Activated naive CD8-positive, alpha-beta T cell treated with anti-CD3 and anti-CD28 coated beads for 36 hours (primary cell): ENCODE measurements at places on chromosomes 2 and 18. TPM values are rescaled to one million over a fixed set of nuclear protein-coding genes. Genes with fewer than 3 reads are reported as not detected.

DNA sequence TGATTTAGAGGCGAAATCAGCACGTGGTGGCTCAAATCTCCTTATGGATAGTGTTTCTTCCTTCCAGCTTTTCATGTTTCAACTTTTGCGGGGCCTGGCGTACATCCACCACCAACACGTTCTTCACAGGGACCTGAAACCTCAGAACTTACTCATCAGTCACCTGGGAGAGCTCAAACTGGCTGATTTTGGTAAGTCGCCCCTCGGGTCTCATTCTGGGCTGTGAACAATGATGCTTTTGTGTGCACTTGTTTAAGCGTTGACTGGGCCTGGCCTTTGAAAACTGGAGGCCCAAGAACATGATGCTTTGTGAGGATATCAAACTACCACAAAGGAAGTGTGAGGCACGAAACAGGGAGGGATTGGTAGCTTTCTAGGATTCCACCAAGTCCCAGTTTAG lies 27.4 kb downstream of the CDK15 start:
- DNase-seq = no peak

Gene UGP2
- total RNA-seq = 71.5 TPM

DNA sequence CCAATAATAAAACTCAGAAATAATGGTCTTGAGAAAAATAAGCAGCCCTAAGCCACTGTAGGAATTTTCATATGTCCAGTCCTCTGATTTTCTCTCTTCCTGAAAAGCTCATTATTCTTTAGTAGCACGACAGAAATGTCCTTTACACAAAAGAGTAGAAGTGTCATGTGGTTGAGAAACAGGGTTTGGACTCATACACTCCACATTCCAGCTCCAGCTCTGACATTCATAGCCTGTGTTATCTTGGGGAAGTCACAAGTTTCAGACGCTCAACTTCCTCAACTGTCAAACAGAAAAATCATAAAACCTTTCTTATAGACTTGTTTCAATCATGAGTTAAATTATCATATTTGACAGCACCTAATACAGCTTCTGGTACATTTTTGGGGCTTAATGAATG lies 511.5 kb downstream of the TNS1 start:
- no peak for DNase-seq

Gene LONRF2
- total RNA-seq = not detected

- no peak for DNase-seq
Measured at GRCh38 chr2:207394812-207395534, 134.8 kb upstream of the CREB1 start.

Gene LYG1
- 0.37 TPM for total RNA-seq

Gene NR4A2
- total RNA-seq = 49.9 TPM

- no peak for DNase-seq
Measured at GRCh38 chr2:226869371-226869770, 33.5 kb downstream of the RHBDD1 start.

DNA sequence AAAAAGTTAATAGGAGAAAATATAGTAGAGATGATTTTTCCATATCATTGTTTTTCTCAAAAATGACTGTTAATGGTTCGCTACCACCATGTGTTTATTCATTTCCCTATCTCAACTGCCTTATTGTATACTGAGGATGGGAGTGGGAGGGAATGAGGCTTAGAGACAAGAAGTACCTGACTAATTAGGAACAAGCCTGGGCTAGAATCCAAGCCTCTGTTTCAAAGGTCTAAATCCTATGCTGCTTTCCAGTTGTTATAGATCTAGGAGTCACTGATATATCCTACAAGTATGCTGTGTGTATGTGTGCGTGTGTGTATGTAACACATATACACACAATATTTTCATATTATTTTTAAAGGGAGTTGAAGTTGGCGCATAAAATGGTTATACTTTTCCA lies 465.9 kb downstream of the EPHA4 start:
- no peak for DNase-seq

- no peak for DNase-seq
Measured at GRCh38 chr2:149155196-149155969, 116.9 kb downstream of the LYPD6B start.

Gene TLX2
- total RNA-seq = not detected

GRCh38 chr2:156427074-156427473 lies 9.1 kb upstream of the GPD2 start:
- DNase-seq = no peak

Gene HAUS1
- total RNA-seq = 66.3 TPM

- no peak for DNase-seq
Measured at GRCh38 chr2:187586011-187586641, 31.9 kb upstream of the TFPI start.

DNA sequence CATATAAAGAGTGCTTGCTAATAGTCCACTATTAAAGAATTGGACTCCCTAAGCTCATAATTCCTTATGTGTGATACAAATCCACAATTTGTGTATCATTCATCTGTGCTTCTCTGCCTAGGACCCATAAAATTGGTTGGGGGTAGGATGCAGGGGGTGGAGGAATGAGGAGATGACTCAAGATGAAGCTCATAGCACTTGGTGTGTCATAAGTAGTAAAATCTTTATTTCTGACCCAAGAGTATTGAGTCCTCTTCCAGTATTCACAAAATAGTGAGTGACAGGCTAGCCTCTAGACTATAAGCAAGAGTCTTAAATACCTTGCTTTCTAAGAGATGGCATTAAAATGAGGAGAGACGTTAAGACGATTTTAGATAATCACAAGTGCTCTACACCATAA lies 390.9 kb upstream of the CDH19 start:
- DNase-seq = no peak

GRCh38 chr2:32192418-32192817 lies 26.8 kb downstream of the SLC30A6 start:
- DNase-seq = no peak

DNA sequence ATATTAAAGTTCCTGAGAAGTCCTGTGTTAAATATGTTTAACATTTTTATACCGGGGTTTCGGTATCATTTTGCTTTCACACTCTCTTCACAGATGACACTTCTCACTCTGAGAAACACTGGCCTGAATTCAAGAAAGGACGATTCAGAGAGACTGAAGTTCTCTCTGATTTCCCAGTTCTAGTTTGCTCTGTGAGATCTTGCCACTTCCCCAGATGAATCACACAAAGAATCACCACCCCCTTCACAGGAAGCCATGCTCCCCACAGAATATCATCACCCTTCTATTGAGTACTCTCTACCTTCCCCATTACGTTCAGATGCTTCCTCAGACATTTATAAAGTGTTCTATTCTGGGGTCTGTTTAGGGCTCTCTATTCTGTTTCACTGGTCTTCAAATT lies 16.1 kb upstream of the CD207 start:
- DNase-seq = peak; percentile 35

- no peak for DNase-seq
Measured at GRCh38 chr2:102122115-102122514, 20.4 kb upstream of the IL1R1 start.
